Memory B cell (primary cell): ENCODE measurements at places on chromosomes 5 and 9.
A peak's percentile ranks its signal among the peaks of the same experiment; 100 is the strongest.

GRCh38 chr5:147176422-147176821 lies 58.4 kb upstream of the STK32A start:
- no peaks in the 10 kb centered on the region for H3K36me3 ChIP-seq
- DNase-seq: no peak
- no peak overlapping the region for H3K27ac ChIP-seq
- H3K4me1 ChIP-seq: no peaks in the 10 kb centered on the region
- no peaks in the 10 kb centered on the region for H3K27me3 ChIP-seq

GRCh38 chr5:101306391-101307137 lies 403.5 kb upstream of the ST8SIA4 start:
- H3K27me3 ChIP-seq: no peaks in the 10 kb centered on the region
- no peak overlapping the region for H3K27ac ChIP-seq
- H3K36me3 ChIP-seq: no peaks in the 10 kb centered on the region
- DNase-seq: no peak
- no peaks in the 10 kb centered on the region for H3K4me1 ChIP-seq
- H3K4me3 ChIP-seq: no peak overlapping the region

GRCh38 chr5:139689631-139690063 lies 41.5 kb downstream of the CXXC5 start:
- peaks cover 4% of the 10 kb centered on the region for H3K36me3 ChIP-seq
- peak; percentile 57 for DNase-seq
- peak overlapping the region; percentile 54 for H3K4me3 ChIP-seq
- peak overlapping the region; percentile 77 for H3K27ac ChIP-seq
- peaks cover 32% of the 10 kb centered on the region for H3K4me1 ChIP-seq
- no peaks in the 10 kb centered on the region for H3K27me3 ChIP-seq

DNA sequence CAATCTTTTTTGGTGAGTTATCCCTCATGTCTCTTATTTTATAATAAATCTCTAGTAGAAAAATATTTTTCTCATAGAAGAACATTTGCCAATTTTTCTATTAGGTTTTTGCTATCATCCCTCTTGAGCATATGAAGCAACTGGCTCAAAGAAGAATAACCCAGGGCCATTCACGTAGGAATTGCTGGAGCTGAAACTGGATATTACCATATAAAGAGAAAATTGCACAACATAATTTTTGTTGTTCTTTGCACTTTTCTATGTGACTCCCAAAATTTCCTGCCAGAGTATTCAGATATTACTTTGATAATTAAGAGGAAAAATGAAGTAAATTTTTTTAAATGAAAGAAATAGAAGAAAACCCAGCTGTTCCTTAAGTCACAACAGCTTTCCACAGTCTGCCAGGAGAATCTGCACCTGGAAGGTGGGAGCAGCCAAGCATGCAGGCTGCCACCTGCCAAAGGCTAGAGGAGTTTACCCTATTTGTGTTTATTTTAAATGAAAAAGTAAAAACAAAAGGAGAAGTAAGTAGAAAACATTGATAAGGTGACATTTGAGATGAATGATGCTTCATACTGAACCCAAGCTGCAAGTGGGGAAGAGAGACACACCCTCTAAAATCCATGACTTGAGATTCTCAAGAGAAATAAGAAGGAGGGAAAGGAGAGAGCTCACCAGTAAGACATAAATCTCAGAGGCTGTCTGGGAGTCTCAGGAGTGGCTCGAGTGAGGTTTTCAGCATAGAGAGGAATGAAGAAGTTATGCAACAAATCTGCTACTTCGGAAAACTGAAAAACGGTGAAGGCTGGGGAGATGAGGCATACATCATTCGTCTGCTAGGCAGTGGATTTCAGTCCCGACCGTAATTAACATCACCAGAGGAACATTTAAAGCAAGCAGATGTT lies 31.5 kb upstream of the FREM1 start:
- H3K27me3 ChIP-seq: peaks cover 2% of the 10 kb centered on the region
- no peak overlapping the region for H3K4me3 ChIP-seq
- no peaks in the 10 kb centered on the region for H3K4me1 ChIP-seq
- no peaks in the 10 kb centered on the region for H3K36me3 ChIP-seq
- no peak overlapping the region for H3K27ac ChIP-seq

DNA sequence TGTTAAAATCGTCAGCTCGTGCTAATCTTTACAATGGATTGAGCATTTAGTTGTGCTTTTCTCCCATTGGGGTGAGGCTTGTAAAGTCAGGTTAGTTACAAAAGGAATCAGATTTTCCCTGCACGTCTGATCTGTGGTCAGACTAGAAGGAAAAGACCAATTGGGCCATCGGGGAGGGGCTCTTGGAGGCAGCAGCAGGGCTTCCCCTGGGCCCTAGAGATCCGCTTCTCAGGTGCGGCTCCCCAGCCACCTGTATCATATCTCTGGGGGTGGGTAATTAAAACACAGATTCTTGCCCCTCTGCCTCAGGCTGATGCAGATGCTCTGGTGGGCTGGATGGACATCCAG lies 200.3 kb downstream of the HSPA4 start:
- H3K27ac ChIP-seq: no peak overlapping the region
- no peaks in the 10 kb centered on the region for H3K4me1 ChIP-seq
- H3K4me3 ChIP-seq: no peak overlapping the region
- H3K36me3 ChIP-seq: no peaks in the 10 kb centered on the region
- DNase-seq: no peak

DNA sequence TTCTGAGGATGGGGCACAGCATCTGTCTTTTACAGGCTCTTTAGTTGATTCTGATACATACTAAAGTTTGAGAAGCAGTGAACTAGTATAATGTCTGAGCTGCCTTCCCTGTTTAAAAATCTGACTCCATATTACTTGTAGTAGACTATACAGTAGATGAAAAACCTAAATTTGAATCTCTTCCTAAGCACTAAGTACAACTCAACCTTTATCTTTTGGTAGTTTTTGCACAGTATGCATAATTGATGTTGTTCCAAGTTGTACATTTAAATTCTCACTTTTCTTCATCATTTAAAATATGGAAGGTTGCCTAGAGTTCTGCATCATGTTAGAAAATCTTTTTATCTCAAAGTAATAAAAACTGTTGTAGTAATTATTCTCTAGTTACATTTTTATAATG lies 98.6 kb upstream of the CKMT2 start:
- H3K27me3 ChIP-seq: peaks cover 3% of the 10 kb centered on the region
- no peaks in the 10 kb centered on the region for H3K36me3 ChIP-seq
- H3K27ac ChIP-seq: no peak overlapping the region
- no peaks in the 10 kb centered on the region for H3K4me1 ChIP-seq

GRCh38 chr5:134072471-134073210 lies 41.8 kb upstream of the TCF7 start:
- no peak for DNase-seq
- H3K4me3 ChIP-seq: no peak overlapping the region
- H3K36me3 ChIP-seq: no peaks in the 10 kb centered on the region
- no peak overlapping the region for H3K27ac ChIP-seq
- peaks cover 12% of the 10 kb centered on the region for H3K4me1 ChIP-seq

GRCh38 chr9:80841888-80842287 lies 847.5 kb downstream of the TLE1 start:
- H3K4me3 ChIP-seq: no peak overlapping the region
- H3K4me1 ChIP-seq: no peaks in the 10 kb centered on the region
- DNase-seq: no peak

DNA sequence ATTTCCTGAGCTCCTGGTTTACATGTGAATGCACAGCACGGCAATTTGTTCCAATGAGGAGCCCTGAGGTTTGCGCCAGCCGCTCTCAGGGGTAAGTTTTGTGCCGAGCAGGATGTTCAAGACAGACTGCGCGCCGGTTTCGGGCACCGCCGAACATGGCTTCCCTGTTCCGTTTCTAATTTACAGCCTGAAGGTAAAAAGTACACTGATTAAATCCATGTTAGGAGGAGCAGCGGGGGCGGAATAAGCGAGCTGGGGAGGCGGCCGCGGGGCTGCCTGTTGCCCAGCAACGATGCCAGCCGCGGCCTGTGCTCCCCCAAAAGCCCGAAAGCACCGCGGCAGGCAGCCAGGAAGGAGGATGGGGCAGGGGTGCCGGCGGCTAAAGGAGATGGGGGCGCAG lies 6.4 kb downstream of the SOWAHA start:
- H3K36me3 ChIP-seq: no peaks in the 10 kb centered on the region
- no peak for DNase-seq
- peaks cover 5% of the 10 kb centered on the region for H3K27me3 ChIP-seq
- no peak overlapping the region for H3K27ac ChIP-seq
- peak overlapping the region; percentile 73 for H3K4me3 ChIP-seq

DNA sequence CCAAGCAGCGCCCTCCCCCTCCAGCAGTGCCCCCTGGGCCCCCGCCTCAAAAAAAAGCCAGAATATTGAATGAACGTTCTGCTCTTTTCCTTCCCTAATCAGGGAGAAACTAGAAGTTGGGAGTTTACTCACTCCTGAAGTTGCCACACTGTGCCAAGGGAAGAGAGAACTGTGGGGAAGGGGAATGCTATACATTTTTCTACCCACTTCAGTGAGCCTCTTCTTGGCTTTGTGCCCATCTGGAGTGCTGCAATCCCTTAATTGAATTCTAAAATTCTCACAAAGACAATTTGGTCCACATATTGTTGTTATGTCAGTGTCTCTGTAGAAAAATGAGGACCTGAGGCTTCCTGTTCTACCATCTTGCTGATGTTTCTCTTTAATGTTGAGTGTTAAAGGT lies 443.7 kb downstream of the DIRAS2 start:
- H3K36me3 ChIP-seq: peaks cover 4% of the 10 kb centered on the region

DNA sequence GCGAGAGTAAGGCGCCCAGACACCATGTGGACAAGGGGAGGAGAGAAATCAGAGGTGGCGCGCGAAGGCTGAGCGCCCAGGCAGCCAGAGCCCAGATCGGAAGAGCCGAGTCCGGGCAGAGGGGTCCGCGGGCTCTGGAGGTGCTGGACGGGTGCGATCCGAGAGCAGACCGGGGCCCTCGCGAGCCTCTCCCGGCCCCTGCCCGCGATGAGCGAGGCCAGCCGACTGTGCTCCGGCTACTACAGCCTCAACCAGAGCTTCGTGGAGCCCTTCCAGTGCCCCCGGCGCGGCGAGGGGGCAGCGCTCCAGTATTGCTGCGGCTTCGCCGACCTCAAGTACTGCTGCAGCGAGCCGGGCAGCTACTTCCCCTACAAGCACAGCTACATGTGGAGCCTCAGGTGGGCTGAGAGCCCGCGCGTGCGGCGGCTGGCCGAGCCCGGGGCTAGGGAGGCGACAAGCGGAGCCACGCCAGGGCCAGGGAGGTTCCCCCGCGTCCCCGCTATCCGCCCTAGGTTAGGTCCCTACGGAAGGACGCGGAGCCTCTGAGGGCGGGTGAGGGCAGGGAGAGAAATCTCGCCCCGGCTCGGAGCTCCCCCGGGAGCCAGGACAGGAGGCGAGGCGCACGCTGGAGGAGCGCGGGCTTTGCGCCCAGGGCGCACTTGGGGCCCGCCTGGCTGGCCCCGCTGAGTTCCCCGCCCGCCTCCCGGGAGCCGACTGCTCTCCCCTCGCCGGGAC lies at the start of gene SHISAL2B:
SHISAL2B (plus strand) TSS at position 87 of the 735 bp plus-strand sequence; CDS start at position 208, 121 bp downstream.
- DNase-seq: no peak
- H3K36me3 ChIP-seq: no peaks in the 10 kb centered on the region
- peaks cover 9% of the 10 kb centered on the region for H3K27me3 ChIP-seq
- H3K4me1 ChIP-seq: peaks cover 4% of the 10 kb centered on the region
- no peak within 1 kb of the TSS for H3K27ac ChIP-seq
